ENCODE measurements at places on chromosomes 2 and 18.
A peak's percentile ranks its signal among the peaks of the same experiment; 100 is the strongest.

DNA sequence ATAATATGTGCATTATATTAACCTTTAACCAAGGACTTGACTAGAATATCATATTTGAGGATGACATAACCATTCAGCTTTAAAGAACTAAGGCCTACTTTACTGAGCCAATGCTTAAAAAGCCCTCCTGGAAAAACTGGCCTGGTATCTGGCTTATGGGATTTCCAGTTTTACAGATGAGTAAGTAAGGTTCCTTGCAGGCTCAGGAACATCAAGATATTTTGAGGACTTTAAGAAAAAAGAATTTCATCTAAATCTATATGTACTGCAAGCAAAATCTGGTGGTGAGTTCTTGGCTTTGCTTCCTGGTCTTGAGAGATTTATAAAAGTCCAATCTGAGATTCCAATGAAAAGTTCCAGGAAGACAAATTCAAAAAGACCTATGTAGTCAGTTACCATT lies 417.0 kb upstream of the NRXN1 start:
- H3K4me1 ChIP-seq: no peaks in the 10 kb centered on the region
- no peaks in the 10 kb centered on the region for H3K27me3 ChIP-seq
- H3K36me3 ChIP-seq: no peaks in the 10 kb centered on the region
- H3K4me3 ChIP-seq: no peak overlapping the region
- no peak overlapping the region for H3K27ac ChIP-seq

GRCh38 chr18:2192562-2192961 lies 378.7 kb downstream of the METTL4 start:
- no peak overlapping the region for H3K27ac ChIP-seq
- DNase-seq: no peak
- no peak overlapping the region for H3K4me3 ChIP-seq
- H3K4me1 ChIP-seq: no peaks in the 10 kb centered on the region
- H3K27me3 ChIP-seq: no peaks in the 10 kb centered on the region
- H3K36me3 ChIP-seq: no peaks in the 10 kb centered on the region

GRCh38 chr2:100736121-100736915 lies 83.6 kb upstream of the NPAS2 start:
- no peak overlapping the region for H3K27ac ChIP-seq
- DNase-seq: no peak
- H3K27me3 ChIP-seq: peaks cover 59% of the 10 kb centered on the region

- no peaks in the 10 kb centered on the region for H3K4me1 ChIP-seq
- no peak for DNase-seq
- no peaks in the 10 kb centered on the region for H3K36me3 ChIP-seq
- no peaks in the 10 kb centered on the region for H3K27me3 ChIP-seq
- H3K4me3 ChIP-seq: no peak overlapping the region
Measured at GRCh38 chr2:186477790-186478189, 8.3 kb upstream of the ZC3H15 start.

- no peak overlapping the region for H3K4me3 ChIP-seq
- no peaks in the 10 kb centered on the region for H3K36me3 ChIP-seq
- peaks cover 18% of the 10 kb centered on the region for H3K27me3 ChIP-seq
- no peak for DNase-seq
- no peaks in the 10 kb centered on the region for H3K4me1 ChIP-seq
- H3K27ac ChIP-seq: no peak overlapping the region
Measured at GRCh38 chr2:16438613-16439321, 226.9 kb downstream of the CYRIA start.

GRCh38 chr2:198807131-198807530 lies 650.6 kb downstream of the SATB2 start:
- DNase-seq: no peak
- no peak overlapping the region for H3K4me3 ChIP-seq
- H3K27me3 ChIP-seq: no peaks in the 10 kb centered on the region
- no peaks in the 10 kb centered on the region for H3K4me1 ChIP-seq

DNA sequence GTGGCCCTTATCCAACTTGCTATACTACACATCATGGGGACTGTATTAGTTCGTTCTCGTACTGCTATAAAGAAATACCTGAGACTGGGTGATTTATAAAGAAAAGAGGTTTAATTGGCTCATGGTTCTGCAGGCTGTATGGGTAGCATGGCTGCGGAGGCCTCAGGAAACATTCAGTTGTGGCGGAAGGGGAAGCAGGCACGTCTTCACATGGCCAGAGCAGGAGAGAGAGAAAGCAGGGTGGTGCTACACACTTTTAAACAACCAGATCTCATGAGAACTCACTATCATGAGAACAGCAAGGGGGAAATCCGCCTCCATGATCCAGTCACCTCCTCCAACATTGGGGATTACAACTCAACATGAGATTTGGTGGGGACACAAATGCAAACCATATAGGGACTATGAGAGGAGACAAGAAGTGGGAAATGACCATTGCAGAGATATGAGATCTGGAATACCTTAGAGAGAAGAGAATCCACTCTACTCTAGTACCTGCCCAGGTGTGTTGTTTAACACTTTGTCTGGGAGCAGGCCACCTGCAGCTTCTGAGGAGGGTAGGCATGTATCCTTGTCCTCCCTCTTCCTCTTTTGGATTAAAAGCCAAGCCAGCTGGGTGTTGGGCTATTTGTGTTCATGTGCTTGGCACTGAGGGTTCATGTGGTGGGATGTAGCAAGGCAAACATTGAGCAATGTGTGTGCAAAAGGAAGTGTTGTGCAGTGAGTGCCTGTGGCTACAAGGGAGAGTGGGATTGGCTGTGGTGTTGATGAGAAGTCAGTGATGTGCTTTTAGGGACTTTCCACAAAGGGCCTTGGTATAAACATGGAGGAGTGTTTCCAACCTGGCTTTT lies 22.8 kb downstream of the TTLL4 start:
- no peaks in the 10 kb centered on the region for H3K27me3 ChIP-seq
- peaks cover 18% of the 10 kb centered on the region for H3K36me3 ChIP-seq
- H3K4me1 ChIP-seq: peaks cover 20% of the 10 kb centered on the region
- DNase-seq: no peak

- no peak overlapping the region for H3K4me3 ChIP-seq
- H3K4me1 ChIP-seq: no peaks in the 10 kb centered on the region
- H3K27ac ChIP-seq: no peak overlapping the region
- DNase-seq: no peak
Measured at GRCh38 chr2:11096591-11096990, 58.7 kb upstream of the SLC66A3 start.

DNA sequence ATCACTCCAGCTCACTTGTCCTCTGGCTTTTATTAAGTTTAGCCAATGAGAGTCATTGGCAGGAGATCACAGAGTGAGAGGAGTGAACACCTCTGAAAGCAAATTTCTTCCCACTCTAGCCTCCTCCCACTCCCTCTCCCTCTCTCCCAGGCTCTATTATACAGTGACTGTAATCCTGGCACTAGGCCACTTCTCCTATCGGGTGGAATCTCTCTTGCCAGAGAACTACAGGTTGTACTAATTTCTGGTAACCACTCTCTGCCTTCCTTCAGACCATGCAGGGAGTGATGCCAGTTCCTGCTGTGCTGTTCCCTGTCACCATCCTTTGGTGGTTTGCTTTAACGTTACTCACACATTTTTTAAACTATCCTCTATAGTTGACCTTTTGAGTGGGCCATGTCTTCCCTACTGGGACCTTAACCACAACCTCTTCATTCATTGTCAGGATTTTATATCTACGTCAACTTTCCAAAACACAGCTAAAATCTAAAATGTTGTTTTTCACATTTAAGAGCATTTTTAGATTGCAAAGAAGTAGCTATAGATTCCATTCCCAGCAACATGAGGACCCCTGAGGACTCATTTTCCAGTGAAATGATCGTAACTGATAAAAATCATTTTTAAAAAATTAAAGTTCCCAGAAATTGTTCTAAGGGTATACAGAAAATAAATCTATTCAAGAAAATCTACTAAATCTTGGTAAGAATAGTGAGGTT lies 217.1 kb downstream of the MREG start:
- no peak overlapping the region for H3K27ac ChIP-seq
- no peak overlapping the region for H3K4me3 ChIP-seq
- H3K27me3 ChIP-seq: peaks cover 17% of the 10 kb centered on the region
- peaks cover 21% of the 10 kb centered on the region for H3K4me1 ChIP-seq
- H3K36me3 ChIP-seq: no peaks in the 10 kb centered on the region

DNA sequence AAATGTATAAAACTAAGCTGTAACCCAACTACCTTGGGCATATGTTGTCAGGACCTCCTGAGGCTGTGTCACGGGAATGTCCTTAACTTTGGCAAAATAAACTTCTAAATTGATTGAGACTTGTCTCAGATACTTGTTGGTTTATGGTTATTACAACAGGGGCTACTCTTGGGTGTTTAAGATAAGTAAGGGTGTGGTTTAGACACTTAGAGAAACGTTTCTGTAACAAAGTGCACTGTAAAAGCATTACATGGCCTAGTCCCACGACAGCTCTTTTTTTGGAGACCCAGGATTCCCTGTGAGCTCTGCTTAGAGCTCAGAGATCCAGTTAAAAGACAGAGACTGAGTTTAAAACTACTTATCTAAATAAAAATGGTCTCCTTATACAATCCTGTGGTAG lies 32.3 kb upstream of the LIPG start:
- H3K4me3 ChIP-seq: no peak overlapping the region
- H3K4me1 ChIP-seq: no peaks in the 10 kb centered on the region
- no peak for DNase-seq
- no peaks in the 10 kb centered on the region for H3K36me3 ChIP-seq

GRCh38 chr18:71797554-71797953 lies 746.6 kb downstream of the CBLN2 start:
- no peak for DNase-seq
- H3K36me3 ChIP-seq: no peaks in the 10 kb centered on the region
- no peak overlapping the region for H3K4me3 ChIP-seq
- H3K27me3 ChIP-seq: no peaks in the 10 kb centered on the region

- H3K27ac ChIP-seq: no peak overlapping the region
- no peaks in the 10 kb centered on the region for H3K27me3 ChIP-seq
- H3K36me3 ChIP-seq: peaks cover 9% of the 10 kb centered on the region
- DNase-seq: no peak
- H3K4me3 ChIP-seq: no peak overlapping the region
Measured at GRCh38 chr18:37173384-37173783, 344.5 kb downstream of the KIAA1328 start.

DNA sequence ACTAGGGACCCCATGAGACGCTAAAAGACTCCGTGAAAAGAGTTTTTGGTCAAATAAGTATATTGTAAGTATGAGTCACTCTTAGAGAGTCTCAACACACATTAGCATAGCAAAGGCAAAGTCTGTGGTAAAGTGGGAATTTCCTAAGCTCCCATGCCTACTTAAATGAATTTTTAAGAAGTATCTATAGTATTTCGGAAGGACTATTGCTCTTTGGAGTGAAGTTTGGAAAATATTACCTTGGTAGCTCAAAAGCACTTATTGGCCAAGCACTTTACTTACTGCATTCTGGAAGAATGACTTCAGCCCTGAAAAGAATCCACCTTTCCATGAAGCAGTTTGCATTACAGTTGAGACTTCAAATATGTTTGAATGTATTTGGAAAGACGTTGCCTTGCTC lies 57.1 kb downstream of the CAVIN2 start:
- H3K27ac ChIP-seq: no peak overlapping the region
- H3K27me3 ChIP-seq: peaks cover 65% of the 10 kb centered on the region
- DNase-seq: no peak
- peaks cover under 1% of the 10 kb centered on the region for H3K4me1 ChIP-seq
- H3K36me3 ChIP-seq: no peaks in the 10 kb centered on the region

DNA sequence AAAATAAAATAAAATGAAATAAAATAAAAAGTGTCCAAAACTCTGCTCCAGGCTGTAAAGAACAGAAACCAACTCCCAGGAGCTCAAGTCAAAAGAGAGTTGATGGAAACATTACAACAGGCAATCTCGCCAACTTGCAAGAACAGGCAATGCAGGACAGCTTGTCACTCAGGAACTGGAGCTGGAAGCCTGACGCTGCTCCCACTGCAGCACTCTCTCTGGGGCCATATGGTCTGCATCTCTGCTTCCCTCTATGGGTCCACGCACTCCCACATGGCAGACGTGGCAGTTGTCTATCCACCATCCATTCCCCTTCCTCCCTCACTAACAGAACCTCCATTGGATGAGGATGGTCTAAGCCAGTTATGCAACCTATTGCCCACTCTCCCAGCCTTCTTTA lies 23.3 kb upstream of the ARPC2 start:
- peaks cover 22% of the 10 kb centered on the region for H3K27me3 ChIP-seq
- no peak for DNase-seq
- H3K27ac ChIP-seq: no peak overlapping the region
- no peaks in the 10 kb centered on the region for H3K36me3 ChIP-seq
- H3K4me1 ChIP-seq: no peaks in the 10 kb centered on the region

- peaks cover 24% of the 10 kb centered on the region for H3K36me3 ChIP-seq
- H3K27me3 ChIP-seq: no peaks in the 10 kb centered on the region
- peaks cover 52% of the 10 kb centered on the region for H3K4me1 ChIP-seq
- H3K27ac ChIP-seq: peak overlapping the region; percentile 96
- no peak for DNase-seq
Measured at GRCh38 chr2:208266936-208267335, 881 bp downstream of the PIKFYVE start.

DNA sequence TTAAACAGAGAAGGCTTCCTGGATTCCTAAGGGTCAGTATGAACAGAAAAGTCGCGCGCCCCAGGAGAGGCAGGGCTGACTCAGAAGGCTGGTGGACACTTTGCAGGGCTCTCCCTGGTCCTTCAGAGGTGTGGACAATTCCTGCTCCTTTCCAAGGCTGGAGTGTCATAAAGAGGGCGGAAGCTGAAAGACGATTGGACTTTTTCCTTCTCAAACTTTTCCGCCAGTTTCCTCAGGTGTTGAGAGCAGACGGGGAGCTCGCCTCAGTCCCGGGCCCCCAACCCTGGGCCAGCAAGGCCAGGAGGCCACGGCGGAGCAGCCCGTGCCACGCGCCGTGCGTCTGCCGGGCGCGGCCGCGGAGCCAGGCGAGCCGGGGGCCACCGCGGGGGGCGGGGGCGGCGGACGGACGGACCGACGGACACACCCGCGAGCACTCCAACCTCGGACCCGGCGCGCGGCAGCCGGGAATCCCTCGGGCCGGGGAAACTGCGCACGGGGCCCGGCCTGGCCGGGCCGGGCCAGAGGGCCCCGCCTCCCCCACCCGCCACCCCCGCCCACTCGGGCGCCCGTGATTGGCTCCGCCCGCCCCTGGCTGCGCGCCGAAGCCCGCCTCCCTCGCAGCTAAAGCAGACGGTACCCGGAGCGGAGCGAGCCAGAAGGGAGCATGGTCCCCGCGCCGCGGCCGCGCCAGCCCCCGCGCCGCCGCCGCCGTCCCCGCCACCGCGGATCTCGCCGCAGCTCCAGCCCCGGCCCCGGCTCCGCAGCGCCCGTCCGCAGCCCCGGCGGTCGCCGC lies at the start of gene KLHL29:
KLHL29 (plus strand) TSS at position 629 of the 793 bp plus-strand sequence. CDS start 177,018 bp downstream, outside the sequence.
- H3K27me3 ChIP-seq: peaks cover 84% of the 10 kb centered on the region
- peaks cover 10% of the 10 kb centered on the region for H3K4me1 ChIP-seq
- no peak for DNase-seq
- peak within 1 kb of the TSS; percentile 61 for H3K4me3 ChIP-seq

- H3K27ac ChIP-seq: no peak overlapping the region
- H3K4me3 ChIP-seq: no peak overlapping the region
- H3K27me3 ChIP-seq: peaks cover 100% of the 10 kb centered on the region
- DNase-seq: no peak
- no peaks in the 10 kb centered on the region for H3K36me3 ChIP-seq
Measured at GRCh38 chr2:70898363-70899240, 37.1 kb upstream of the ATP6V1B1 start.

DNA sequence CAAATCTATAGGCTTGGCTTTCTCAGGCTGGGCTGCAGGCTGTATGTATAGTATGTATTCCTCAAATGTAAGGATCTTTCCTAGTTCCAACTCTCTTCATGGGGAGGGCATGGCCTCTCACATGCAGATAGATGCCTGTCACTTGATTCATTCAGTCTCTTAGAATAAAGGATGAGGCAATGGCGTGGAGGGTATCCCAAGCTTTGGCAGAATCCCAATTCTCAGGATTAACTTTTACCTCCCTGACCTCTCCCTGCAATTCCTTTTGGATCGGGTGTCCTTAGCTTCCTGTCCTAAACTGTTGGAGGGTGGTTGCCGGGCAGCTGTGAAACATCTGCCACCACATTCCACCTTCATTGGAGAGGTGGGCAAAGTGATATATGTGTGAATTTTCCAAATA lies 80.3 kb downstream of the INSIG2 start:
- no peaks in the 10 kb centered on the region for H3K4me1 ChIP-seq
- DNase-seq: no peak
- H3K27me3 ChIP-seq: peaks cover 7% of the 10 kb centered on the region
- no peaks in the 10 kb centered on the region for H3K36me3 ChIP-seq

All from effector memory CD8-positive, alpha-beta T cell (primary cell).